Pons (tissue), 1 donor: ENCODE measurements at places on chromosomes 1 and 21.

DNA sequence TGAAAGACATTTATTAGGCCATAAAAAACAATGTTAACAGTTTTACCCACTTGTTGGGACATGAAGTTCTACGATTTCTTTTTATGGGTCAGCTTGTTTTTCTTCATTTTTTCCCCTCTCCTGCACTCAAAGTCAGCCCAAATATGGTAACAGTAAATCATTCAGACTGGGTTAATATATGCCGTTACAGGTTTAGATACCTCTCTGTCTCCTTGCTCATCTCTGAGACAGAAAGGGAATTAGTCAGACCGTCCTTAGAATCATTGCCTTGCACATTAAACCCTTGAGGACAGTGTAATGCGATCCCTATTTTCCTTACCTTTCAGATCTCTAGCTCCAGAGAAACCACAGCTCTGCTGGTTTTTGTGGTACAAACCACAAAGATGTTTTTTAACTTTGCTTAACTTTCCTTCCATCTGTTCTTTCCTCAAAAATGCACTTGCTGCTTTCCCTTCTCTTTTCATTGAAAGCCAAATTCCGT, 613.3 kb downstream of the PLPP3 start:
- no peak for DNase-seq

DNA sequence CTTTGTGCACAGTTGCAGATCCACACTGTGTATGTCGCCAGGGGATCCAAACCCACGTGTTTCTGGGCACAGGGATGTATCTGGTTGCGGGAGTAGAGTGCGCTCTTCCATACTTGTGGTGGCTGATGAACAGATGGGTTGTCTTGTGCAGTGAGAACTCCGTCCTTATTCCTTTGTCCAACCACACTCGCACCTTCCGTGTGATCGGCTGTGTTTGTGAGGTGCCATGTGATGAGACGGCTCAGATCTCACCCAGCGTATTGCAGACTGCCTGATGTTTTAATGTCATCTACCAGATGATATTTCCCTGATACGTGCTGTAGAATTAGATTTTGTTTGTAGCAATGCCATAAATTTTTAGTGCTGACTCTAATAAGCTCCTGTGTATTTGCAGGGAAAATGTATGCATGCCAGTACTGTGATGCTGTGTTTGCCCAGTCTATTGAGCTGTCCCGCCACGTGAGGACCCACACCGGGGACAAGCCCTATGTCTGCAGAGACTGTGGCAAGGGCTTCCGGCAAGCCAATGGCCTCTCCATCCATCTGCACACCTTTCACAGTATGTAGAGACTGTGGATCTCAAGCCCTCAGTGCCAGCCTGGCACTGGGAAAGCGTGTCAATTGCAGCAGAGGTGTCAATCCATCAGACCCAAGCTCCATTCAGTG, 46.2 kb upstream of the EPHA8 start:
- no peak for DNase-seq

- DNase-seq: no peak
These were observed 27.1 kb downstream of the ACTA1 start for GRCh38 chr1:229406798-229407197.

DNA sequence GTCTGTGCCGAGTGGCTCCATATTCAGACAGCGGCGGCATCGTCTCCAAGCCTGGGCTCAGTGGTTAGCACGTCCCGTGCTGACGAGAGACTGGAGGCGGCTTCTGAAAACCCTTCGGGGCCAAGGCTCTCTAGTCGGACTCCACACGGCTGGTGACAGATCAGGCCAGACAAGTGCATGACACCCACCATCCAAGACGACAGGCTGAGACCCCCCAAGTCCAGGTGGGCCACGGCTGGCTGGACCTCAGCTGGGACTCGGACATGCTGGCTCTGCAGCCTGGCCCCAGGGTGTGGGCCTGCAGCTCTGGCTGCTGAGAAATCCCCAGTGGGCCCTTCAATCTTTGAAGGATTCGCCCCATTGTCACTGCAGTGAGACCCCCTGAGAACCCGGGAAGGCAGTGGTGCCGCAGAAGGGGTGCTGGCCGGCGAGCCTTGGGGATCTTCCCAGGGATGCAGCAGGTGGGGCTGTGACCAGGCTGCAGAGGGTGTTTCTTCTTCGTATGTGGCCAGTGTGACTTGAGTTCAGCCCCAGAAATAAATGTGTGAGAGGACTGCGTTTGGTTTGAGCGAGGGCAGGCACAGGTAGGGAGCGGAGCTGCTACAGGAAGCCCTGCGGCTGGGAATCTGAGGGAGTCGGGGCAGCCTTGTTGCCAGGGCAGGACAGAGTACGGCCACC, 15.9 kb upstream of the SLC19A1 start:
- no peak for DNase-seq

DNA sequence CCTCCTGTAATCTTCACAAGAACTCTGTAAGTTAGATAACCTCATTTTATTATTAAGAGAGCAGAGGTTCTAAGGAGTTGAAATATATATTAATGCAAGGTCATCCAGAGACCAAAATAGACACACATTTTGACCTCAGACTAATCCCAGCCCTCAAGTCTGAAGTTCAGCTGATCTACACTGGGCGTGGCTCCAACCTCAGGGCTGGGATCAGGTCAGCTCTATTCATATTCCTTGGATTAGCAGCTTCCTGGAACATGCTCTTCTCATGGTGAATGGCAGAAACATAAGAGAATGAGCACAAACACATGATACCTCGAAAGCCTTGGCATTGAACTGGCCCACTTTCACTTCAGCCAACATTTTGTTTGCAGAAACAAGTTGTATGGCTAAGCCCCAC, 200.8 kb upstream of the ST6GALNAC5 start:
- DNase-seq: no peak

DNA sequence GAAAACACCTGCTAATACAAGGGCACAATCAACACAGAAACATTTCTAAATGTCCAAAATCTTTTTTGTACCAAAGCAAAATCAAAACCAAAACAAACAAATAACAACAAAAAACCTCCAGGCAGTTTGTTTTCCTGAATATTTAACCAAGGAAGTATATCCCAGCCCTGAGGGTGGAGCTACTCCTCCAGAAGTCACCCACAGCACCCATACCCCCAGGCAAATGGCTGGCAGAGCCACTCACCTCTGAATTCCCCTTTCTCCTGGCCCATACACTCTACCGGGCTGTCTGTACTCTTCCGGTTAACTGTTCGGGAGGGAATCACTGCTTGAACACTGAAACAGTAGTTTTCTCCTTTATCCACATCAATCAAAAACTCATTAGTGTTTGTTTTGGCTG, 9.5 kb downstream of the F3 start:
- no peak for DNase-seq

DNA sequence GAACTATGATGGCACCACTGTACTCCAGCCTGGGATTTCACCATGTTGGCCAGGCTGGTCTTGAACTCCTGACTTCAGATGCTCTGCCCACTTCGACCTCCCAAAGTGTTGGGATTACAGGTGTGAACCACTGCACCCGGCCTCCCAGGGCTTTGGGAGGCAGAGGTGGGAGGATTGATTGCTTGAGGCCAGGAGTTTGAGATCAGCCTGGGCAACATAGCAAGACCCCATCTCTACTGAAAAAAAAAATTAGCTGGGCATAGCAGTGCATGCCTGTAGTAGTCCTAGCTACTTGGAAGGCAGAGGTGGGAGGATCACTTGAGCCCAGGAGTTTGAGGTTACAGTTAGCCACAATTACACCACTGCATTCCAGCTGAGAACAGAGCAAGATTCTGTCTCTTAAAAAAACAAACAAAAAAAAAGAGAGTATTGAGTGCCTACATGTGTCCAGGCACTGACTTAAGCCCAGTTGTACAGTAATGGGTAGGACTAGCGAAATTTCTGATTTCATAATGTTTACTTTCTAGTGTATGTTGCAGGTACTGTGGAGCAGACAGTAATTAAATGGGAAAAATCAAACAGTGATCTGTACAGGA, 4.2 kb downstream of the MANEAL start:
- DNase-seq: no peak

GRCh38 chr1:97245026-97245425, 523.4 kb downstream of the PTBP2 start:
- peak; percentile 28 for DNase-seq

- DNase-seq: no peak
These were observed 72.9 kb downstream of the IFI44 start for GRCh38 chr1:78722521-78722920.

DNA sequence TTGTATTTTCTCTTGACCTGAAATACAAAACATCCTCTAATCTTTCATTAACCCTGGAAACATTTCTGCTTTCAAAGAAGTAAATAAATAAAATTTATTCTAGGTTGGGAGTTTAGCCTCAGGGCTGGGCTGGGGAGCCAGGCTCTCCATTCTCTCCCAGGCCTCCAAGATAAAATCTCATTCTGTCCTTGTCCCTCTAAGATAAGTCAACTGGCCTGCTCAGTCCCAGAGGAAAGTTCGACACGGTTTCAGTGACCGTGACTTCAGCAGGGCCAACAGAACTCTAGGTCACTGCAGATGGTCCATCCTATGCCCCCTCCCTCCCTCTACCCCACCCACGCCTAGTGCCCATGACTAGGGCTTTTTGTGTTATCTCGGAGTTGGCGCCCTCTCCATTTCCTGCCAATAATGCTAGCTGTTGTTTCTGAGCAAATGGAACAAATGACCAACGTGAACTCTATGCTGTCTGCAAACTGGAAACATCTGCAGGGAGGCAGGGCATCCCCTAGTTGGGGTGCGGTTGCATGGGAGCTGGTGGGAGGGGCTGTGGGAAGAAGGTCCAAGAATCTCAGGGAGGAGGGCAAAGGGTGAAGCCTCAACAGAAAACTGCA, 10.1 kb upstream of the ADORA3 start:
- DNase-seq: peak; percentile 94

DNA sequence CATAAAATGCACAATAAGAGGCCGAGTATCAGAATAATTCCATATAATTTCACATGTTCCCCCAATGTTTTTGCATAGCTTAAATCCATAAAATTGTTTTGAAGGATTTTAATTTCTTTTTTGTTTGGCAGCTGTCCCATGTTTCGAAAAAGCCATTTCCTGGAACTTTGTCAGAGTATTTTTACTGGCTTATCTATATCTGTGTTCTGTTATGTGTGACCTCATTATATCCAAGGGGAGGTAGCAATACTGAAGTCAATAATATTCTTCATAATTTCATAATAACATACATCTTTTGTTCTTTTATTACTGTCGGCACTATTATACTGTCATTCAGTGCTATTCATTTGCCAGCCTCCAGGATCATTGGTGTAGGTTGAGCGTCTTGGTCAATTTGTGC, 9.4 kb upstream of the BACH1 start:
- DNase-seq: no peak

GRCh38 chr1:229272164-229273158, 1.6 kb downstream of the RAB4A start:
- DNase-seq: no peak

DNA sequence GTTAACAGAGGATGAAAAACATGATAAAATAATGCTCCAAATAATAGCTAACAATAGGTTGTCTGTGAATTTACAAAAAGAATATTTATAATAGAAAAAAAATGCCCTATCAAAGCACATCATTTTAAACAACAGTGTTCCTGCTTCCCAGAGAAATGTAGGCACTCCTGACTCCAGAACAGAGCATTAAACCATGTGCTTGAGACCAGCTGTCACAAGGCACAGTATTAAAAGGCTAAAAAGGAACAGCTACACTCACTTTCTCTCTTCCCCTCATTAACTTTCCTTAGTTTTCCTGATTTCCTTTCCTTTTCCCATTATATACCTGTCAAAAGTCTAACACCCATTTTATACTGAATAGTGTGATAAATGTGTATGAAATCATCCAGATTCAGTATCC, 10.9 kb downstream of the VAV3 start:
- no peak for DNase-seq

- DNase-seq: no peak
These were observed 551.1 kb downstream of the MATN1 start for GRCh38 chr1:30172299-30172694.

- peak; percentile 8 for DNase-seq
These were observed 744 bp downstream of the ZNF670 start for GRCh38 chr1:247077876-247078257.

- no peak for DNase-seq
These were observed 90.8 kb downstream of the LHX9 start for GRCh38 chr1:198007687-198008607.

DNA sequence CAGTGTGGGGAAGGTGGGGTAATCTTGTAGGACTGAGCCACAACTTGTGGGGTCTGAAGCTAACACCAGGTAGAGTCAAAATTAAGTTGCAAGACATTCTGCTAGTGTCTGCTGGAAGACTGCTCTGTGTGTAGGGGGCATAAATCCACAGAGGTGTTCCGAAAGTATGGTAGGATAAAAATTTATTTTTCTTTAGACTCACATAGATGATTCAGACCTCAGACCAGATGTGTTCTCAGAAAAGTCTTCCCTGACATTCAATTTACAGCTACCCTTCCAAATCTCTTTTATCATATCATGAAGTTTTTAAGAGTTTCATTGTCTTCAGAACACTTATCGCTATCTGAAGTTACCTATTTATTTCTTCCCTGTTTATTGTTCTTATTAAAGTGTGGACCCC, 21.3 kb downstream of the DUSP10 start:
- DNase-seq: no peak

GRCh38 chr1:47522935-47523834, 85.3 kb downstream of the FOXD2 start:
- DNase-seq: no peak

- no peak for DNase-seq
These were observed 355.2 kb downstream of the SMYD3 start for GRCh38 chr1:246151796-246152434.

DNA sequence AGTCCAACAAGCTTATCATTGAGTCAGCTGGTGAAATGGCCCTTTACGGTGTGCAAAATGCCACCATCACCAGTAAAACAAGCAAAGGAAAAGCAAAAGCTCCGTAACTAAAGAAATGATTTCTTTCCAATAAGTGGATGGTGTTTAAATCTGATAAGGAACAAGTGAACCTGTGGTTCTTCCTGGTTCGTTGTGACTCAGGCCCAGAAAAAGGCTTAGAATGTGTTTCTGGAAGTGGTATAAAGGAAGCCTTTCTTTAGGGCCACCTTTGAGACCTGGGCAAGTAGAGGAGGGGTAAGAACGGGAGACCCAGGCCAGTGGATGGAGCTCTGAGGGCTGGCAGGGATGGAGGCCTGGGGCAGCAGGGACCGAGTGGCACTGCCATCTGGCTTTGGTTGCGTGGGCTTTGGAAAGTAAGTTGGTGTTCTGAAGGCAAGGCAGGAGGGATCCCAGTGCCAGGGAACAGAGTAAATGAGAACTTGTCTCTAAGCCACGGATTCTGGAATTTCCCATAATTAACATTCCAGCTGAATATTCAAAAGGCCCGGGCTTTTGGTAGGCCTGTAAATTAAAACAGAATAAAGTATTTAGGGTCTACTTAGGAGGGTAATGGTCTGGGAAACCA, 87.9 kb upstream of the LMO4 start:
- DNase-seq: peak; percentile 8
